ENCODE measurements at places on chromosomes 13 and 19.

- no peak for DNase-seq
These were observed 27.2 kb downstream of the COLGALT1 start for GRCh38 chr19:17582613-17583012.

DNA sequence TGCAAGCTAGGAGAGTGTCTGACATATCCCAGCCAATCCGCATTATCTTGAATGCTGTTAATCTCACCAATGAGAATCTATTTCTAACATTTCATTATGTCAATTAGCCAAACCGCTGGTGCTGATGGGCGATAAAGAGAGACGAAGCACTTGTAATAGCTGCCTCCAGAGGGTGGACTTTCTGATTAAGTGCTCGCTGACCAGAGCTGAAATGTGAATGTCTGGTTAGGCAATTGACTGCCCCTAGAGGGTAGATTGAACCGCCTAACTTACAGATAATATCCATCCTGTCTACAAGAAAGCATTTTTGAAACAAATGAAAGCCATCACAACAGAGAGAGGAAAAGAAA is 552 bp upstream of the GRWD1 start:
- peak; percentile 93 for DNase-seq

DNA sequence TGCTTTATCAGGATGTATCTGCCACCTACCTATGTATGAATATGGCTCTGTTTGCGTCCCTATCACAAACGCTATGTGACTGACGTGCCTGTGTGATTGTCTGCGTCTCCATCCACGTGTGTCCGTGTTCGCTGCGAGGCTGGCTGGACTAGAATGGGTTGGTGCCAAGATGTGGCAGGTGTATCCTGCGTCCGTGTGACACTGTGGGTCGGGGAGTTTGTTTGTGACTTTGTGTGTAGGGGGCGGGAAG is 6.7 kb upstream of the HOOK2 start:
- no peak for DNase-seq

GRCh38 chr13:73248711-73249580 is 190.1 kb downstream of the KLF5 start:
- DNase-seq, result no peak

DNA sequence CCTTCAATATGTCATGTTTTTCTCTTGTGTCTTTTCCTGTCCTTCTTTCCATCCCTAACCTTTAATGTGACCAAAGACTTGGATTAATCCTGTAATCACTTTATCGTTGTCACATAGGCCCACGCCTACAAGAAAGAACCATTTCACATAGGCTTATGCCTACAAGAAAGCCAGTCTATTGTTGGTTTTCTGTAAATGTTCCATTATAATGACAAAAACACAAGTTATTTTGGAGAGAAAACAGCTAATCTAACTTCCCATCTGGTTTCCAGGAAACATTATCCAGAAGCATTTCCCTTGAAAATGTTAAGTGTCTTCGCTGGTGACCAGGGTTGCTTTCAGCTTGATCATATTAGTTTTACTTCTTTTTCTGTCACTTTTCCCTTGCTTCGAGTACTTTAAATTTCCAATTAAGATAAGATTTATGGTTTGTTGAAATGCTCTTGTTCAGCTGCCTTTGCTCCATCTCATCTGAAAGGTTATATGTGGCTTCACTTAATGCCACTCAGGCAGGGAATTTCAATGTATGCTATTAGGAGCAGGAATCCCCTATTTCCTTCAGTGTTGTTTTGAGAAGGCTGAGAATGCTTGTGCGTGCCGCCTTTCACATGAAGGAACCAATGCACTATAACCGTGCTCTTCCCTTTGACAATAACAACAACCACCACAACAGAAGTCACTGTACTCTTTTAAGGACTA is 708.2 kb downstream of the EFNB2 start:
- no peak for DNase-seq

DNA sequence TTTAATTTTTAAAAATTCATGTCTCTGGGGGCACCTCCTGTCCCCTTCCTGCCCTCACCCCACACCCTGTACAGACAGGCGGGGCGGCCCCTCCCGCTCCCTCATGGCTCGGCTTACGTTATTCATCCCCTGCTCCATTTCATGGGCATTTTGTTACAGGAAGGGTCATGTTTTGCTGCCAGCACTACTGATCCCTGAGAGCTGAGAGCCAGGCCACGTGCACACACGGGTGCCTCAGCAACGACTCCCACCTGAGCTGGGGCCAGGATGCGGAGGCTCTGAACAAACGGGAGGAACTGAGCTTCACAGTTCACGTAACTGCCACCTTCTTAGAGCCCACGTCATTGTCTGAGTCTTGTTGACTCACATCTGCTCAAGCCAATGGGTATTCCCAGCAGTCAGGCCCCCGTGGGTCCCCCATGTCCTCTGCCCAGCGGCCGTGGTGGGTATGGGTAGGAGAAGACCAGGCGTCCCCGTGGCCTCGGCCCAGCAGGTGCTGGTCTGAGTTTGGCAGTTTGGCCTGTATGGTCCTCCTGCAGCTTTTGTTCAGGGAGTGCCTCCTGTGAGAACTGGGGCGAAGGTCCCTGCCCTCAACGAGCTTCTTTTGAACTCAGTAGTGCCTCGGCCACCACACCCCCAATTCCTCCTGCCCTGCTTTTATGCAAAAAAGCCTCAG is 16.4 kb upstream of the TMEM255B start:
- no peak for DNase-seq

GRCh38 chr13:23771956-23772355 is 117.2 kb downstream of the MIPEP start:
- no peak for DNase-seq

- DNase-seq, result no peak
These were observed 19.4 kb upstream of the PAK4 start for GRCh38 chr19:39106194-39106593.

GRCh38 chr13:94776956-94777355 is 64.6 kb upstream of the SOX21 start:
- DNase-seq, result no peak

GRCh38 chr13:60265566-60265965 is 101.8 kb upstream of the DIAPH3 start:
- DNase-seq, result no peak

- no peak for DNase-seq
These were observed 5.9 kb downstream of the ANO8 start for GRCh38 chr19:17328517-17329365.

GRCh38 chr13:103961129-103961528 is 894.9 kb upstream of the SLC10A2 start:
- no peak for DNase-seq

DNA sequence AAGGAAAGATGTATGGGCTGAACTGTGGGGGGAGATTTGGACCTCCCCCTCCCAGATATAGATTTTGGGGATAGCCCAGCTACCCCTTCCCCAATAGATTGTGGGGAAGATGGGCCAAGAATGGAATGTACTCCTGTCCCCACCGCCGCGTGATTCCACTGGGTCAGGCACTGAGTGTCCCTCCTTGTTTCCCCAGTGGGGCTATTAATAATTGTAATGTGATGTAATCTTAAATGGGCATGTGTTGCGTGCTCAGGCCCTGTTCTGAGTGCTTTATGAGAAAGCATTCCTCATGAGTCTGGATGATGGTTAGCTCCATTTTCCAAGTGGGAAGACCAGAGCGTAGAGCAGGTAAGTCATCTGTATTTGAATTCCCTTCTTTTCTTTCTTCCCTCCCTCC is 1.4 kb downstream of the PSMD8 start:
- peak; percentile 27 for DNase-seq

DNA sequence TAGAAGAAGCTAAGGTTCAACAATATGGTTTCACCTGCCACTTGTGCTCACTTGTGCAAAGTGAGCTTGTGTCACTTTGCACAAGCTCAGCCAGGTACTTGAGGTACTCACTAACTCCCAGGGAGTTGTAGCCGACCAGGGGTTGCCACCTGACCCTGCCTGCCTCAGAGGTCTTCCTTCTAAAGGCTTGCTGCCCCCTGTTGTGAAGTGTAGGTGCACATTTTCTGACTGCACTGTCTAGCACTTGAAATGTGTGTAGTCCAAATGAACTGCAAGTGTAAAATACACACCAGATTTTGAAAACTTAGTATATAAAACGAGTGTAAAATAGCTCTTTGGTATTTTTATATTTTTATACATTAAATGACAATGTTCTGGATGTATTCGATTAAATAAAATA is 230.8 kb downstream of the DLEU7 start:
- DNase-seq, result no peak

- peak; percentile 85 for DNase-seq
These were observed 82.2 kb downstream of the SLAIN1 start for GRCh38 chr13:77779552-77780272.

DNA sequence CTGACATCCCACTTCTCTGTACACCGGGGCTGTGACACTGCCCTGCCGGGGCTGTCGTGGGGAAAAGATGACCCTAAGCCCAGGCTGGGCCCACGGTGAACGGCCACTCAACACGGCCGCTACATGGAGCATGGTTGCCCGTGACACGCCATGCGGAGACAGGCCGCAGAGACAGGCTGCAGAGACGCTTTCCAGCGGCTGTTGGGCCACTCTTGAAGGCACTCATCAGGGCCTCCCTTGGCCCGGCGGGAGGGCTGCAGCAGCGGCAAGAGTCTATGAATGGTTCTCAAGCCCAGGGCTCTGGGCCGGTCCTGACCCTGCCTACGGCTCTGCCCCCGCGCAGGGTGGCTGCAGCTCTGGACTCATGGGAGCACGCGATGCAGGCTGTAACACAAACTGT is 22.1 kb downstream of the ADPRHL1 start:
- no peak for DNase-seq

- no peak for DNase-seq
These were observed 175.9 kb downstream of the IRS2 start for GRCh38 chr13:109610517-109610916.

DNA sequence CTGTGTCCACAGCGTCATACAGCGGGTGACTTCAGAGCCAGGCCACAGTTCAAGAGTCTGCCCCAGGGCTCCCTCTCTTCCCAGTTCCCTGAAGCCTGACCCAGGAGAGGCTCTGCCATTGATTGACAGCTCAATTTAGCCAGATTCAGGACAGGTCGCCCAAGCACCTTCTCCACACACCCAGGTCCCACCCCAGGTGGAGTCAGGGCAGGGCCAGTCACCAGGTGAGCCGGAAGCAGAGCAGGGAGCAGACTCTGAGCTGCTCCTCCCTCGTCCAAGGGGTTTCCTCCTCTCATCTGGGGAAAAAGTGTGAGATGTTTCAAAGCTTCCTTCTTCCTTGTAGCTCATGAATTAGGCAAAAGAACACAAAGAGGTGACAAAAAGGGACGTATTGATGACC is 5.6 kb downstream of the CEACAM7 start:
- no peak for DNase-seq

DNA sequence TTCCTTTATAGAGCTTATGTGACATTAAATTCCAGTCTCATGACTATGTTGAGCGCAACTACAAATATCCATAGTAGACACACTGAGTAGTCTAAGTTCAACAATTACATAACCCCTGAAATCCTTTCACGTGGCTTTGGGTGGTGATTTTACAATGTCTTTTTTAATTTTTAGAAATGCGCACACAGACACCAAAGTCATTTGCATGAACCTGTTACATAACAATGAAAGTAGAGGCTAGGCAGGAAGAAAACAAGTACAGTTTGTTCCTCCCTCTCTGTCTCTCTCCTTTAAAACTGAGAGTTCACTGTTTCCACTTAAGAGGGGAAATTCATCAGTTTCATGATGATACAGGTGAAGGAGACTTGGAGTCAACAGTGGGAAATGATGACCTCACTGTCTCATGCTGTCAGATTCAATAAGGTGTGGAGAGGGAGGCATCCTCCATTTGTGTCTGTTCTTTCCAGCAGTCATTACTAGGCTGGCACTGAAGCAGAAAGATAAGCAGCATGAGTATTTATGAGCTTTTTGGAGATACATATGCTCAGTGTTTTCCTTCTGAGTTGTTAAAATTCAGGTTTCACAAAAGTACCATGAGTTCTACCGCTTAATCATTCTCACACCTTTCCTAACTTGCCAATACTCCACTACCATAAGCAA is 201.8 kb downstream of the LHFPL6 start:
- DNase-seq, result no peak

DNA sequence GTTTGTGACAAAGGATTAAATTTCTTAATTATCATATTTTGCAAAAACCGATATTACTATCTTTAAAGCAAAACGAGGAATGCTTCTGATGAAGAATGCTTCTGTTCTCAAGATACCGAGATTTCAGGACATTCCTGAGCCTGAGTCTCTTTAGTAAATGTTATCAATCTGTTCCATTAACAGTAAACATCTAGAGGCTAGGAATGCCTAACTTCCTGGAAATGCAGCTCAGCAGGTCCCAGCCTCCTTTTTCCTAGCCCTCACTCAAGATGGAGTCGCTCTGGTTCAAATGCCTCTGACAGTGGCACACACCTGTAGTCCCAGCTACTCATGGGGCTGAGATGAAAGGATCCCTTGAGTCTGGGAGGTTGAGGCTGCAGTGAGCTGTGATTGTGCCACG is 2.4 kb upstream of the IFNL4 start:
- DNase-seq, result no peak

GRCh38 chr19:19738564-19738963 is 5.7 kb upstream of the ZNF14 start:
- no peak for DNase-seq

DNA sequence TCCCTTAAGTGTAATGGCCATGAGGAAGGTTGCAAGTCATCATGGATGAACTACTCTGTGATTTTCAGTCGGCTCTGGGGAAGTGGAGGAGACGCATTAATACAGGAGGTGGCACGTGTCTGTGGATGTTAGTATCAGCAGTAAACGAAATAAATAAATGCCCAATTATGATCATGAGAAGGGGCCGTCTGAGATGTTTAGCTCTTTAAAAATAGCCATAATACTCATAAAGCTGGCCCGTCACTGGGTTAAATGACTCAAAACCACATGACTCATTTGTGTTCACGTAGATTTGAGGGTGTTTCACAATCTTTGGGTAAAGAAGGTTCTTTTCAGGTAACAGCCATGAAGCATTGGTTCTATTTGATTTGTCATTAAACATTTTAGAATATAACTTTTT is 620.6 kb downstream of the GPC6 start:
- peak; percentile 14 for DNase-seq

- DNase-seq, result no peak
These were observed 1560.7 kb downstream of the UQCRFS1 start for GRCh38 chr19:27652281-27652680.

Data from adipocyte (in vitro differentiated cells).